D341Med (cell line): ENCODE measurements at places on chromosomes 5 and 9.

DNA sequence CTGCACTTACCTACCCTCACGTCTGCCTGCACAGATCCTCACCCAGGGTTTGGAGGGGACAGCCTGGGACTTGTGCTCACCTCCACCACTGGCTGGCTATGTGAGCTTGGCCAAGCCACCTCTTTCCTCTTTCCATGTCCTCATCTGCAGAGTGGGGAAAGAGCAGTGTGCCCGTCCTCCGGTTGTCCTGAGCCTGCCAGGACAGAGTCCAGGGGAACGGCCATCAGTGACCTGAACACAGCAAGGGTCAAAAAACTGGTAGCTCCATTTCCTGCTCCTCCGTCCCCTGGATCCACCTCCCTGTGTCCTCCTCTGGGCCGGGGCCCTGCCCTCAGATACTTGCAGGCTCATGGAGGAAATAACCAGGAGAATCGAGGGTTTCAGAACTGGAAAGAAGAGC lies 187.7 kb downstream of the OLFM1 start:
- no peak for DNase-seq

DNA sequence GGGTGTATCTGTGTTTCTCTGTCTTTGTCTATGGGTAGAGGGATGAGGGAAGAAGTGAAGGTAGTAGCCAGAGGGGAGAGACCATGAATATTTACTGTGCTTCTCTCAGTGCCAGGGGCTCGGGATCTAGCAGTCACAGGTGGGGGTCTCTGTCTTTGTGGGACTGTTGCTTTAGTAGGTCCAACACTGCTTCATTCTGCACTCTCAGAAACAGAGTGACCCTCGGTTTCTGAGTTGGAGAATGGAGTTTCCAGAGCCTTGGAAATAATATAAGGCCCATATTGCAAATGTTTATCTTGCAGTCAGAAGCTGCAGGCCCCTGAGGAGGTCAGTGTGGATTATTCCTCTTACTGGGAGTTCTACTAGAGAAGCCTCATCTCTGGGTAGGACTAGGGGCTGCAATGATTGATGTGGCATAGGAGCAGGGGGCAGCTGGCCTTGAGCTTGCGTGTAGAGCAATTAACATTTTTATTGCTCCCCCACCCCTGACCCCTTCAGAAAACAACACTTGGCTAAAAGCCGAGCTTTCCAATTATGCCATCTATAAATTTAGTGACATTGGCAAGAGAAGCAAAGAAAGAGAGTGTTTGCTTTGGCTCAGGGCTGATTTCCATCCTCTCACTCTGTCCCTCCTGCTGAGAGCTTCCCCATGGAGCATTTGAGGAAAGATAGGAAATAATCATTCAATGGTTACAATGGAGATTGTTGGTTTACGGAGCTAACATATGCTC lies 55.0 kb upstream of the TRPC7 start:
- no peak for DNase-seq

DNA sequence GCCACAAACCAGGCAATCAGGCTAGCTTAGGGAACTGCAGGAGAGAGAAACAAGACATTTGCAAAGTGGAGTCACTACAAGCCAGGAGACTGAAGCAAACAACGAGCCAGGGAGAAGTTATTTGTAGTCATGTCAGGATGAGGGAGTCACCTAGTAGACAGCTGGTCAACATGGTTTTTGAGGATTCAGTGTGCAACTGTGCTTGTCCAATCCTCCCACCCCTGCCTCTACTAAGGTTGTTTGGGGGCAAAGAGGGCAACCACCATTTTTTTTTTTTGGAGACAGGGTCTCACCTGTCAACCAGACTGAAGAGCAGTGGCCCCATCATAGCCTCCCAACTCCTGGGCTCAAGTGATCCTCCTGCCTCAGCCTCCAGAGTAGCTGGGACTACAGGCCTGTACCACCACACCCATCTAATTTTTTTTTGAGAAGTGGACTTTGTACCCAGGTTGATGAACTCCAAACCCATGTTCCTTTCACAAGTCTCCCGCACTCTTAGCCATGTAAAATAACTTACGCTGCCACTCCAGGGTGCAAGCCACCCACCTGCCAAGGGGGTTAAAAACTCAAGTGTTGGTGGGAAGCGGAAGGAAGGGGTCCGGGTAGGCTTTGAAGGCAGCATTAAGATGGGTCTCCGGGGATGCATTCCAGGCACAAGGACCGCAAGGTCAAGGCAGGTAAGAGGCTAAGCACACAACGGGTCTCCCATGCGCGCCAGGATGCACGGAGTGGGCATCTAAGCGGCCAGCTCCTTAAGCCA lies 995 bp downstream of the RPL35 start:
- DNase-seq, result no peak

GRCh38 chr5:124134941-124135340 lies 611.5 kb downstream of the ZNF608 start:
- no peak for DNase-seq

DNA sequence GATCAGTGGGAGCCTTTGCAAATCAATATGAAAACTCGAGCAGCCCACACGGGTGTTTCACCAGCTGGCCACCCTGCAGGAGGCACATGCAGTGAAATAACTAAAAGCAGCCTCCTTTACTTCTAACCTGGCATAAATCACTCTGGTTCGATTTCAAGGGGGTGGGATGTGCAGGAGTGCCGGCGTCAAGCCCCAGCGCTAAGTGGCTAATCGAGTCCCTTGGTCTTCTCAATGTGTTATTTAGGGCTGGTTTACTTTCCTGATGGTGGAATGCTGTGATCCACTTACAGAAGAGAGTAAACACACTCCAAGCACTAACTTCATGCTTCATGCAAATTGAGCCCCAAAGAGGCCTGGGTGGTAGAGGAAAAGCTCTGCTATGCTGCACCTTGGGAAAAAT lies 109.4 kb downstream of the TMEM174 start:
- no peak for DNase-seq

DNA sequence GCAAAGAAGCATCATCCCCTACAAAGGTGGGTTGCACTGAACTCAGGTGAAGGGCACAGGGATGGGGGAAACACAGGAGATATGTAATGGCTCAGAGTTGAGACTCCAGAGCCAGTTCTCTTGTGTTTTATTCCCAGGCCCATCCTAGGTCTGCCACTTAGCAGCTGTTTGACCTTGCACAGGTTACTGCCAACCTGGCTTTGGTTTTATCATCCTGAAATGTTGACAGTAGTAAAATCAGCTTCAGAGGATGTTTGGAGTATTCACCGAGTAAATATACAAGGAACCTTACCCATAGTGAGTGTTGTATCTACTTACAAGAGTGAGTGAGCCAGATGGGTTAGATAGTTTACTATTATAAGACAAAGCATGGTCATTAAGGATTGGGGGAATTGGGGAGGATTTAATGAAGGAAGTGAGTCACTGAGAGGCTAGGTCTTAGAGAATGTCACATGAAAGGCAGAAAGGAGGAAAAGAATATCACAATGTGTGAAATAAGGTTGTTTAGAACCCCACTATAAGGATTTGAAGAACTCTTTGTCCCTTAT lies 141.3 kb downstream of the MAN2A1 start:
- DNase-seq, result no peak

- DNase-seq, result no peak
Measured at GRCh38 chr9:3980771-3981170, 319.1 kb downstream of the GLIS3 start.

GRCh38 chr9:19127871-19128500 lies 694 bp upstream of the PLIN2 start:
- DNase-seq, result no peak

GRCh38 chr9:86633945-86634344 lies 279.7 kb upstream of the TUT7 start:
- DNase-seq, result no peak

DNA sequence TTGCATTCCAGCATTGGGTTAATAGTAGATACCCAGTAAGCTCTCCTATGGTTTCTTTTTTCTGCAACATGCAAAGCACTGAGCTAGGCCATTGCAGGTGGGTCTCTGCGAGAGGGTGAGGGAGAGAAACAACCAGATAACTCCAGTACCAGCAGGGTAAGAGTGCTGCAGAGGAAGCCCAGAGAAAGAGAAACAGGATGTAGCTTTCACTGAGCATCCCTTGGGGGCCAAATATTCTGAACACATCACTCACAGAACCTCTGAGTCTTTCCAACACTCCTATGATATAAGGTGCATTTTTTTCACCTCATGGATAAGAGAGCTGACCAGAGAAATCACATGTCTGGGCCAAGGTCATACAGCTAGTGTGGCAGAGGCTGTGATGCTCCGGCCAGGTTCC lies 76.7 kb downstream of the TRIM32 start:
- no peak for DNase-seq

DNA sequence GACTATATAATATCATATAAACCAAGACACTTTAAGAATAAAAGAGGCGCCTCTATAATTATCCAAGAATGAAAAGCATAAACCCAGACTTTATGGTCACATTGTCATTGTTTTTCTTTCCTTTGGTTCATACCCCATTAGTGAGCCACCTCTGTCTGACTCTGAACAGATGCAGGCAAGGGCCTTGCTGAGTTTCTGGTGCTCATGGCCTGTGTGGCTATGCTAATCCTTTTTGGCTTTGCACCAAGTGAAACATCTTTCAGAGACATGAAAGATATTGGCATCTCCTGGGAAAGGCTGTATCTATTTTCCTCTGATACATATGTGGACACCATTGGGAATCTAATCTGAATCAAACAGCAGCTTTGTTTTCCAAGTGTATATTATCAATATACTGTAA lies 222.5 kb downstream of the CHSY3 start:
- peak; percentile 18 for DNase-seq

DNA sequence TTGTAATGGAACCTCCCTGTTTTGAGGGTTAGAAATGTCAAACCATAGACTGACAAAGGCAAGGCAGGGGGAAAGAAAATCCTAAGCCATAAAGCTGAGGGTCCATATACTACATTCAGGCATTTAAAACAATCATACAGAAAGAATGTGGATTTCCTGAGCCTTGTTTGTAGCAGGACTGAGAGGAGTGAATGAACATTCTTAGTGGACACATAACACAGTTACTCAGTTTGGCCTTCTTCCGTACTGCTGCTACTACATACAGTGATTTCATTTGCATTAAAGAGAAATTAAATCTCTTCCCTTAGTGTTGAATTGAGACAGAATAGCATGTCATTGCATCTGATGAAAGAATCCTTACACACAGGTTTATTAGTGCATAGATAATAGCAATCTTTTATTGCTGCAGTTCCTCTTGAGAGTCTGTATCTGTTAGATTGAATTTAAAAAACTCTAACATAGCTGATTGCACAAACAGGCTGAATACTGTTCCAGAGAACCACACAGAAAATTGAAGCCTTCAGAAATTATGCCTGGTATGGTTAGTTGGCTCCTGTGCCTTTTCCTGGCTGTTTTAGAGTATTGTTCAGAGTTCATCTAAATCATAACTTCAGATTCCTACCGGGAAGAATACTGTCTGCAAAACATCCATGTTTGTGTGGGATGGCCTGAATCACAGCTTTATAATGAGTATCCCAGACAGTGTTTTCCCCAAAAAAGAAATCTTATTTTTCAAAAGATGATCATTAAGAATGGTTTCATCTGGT lies 2.0 kb upstream of the MTX3 start:
- no peak for DNase-seq

- no peak for DNase-seq
Measured at GRCh38 chr5:15252331-15252730, 247.6 kb upstream of the FBXL7 start.

GRCh38 chr5:64532657-64533056 lies 26.8 kb downstream of the RGS7BP start:
- no peak for DNase-seq

DNA sequence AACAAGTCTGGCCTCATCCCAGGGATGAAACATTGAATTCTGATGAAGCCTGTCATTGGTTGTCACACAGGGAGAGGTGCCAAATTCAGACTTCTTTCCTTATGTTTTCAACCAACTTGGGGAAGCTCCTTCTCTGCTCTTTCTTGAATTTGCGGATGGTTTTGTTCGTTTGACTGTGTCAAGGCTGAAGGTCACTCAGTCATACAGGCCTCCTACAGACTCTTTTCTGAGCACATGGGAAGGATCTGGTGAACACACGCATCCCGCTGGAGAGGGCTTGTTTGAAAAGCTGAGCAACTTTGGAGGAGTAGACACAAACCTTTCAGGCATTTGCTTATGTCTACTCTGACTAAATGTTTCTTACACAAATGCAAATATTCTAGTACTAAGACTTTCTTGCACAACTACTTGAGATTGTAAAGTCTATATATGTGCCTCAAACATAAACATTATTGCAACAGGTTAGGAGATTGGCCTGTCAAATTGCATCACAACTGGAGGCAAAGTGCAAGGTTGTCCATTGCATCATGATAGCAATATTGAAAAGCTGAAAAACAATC lies 151.5 kb upstream of the NR3C1 start:
- DNase-seq, result no peak

GRCh38 chr9:135110416-135110815 lies 22.9 kb downstream of the OLFM1 start:
- no peak for DNase-seq

DNA sequence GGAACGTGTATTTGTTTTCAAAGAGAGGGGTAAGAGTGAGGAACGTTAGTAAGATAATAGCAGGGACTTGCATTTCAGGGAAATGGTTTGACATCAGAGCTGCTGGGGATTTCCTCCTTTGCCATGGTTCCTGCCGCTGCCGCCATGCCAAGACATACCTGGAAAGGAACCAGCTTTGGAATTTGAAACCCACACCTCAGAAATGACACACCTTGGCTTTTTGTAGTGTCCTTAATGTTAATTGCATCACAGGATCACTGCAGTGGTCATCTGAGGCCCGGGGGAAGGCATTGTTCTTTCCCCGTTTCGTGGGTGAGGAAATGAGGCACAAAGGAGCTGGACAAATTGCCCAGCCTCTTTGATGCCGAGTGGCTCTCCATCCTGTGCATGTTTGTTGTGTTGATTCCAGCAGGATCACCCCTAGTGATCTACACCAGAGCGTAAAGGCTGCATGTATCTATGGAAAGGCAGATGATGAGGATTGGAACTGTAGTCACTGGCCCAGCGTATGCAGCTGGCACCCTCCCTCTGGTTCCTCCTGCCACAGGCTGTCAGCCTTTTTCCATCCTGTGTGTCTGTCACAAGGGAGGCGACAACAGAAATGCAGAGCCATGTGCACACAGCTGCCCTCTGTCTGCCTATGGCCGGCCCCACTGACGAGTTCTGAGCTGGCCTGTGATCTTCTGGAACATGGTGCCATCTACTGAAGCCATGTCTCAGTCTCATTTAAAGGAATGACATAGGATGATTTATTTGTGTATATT lies 37.8 kb downstream of the SLC46A2 start:
- DNase-seq, result no peak

GRCh38 chr9:83699615-83700014 lies 8.1 kb downstream of the UBQLN1 start:
- DNase-seq, result no peak

DNA sequence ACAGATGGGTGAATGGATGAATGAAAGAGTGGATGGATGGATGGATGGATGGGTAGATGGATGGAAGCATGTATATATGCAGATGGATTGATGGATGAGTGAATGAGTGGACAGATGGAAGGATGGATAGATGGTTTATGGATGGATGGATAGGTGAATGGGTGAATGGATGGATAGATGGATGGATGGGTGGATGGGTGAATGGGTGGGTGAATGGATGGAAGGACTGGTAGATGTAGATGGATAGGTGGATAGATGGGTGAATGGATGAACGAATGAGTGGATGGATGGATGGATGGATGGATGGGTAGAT lies 85.1 kb downstream of the COL5A1 start:
- no peak for DNase-seq

- no peak for DNase-seq
Measured at GRCh38 chr5:123080215-123080614, 8.8 kb upstream of the PRDM6 start.

- no peak for DNase-seq
Measured at GRCh38 chr5:83285661-83286398, 185.7 kb upstream of the VCAN start.
